ENCODE measurements at places on chromosomes 7 and 10.

DNA sequence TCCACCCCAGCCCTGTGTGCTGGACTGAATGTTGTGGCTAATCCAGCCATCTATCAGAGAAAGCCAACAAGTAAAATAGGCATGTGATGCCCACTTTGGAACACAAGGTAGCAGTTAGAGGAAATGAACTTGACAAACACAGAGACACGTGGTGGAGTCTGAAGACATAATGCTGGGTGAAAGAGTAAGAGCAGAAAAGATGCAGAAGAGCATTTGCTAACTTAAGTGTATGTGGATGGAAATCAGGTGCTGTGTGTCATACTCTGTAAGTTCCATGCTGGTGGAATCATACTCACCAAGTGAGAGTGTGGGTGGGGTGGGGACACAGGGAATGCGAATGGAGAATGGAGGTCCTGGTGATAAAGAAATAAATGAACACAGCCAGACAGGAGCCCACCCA, 22.8 kb downstream of the WDFY4 start:
- DNase-seq = no peak

DNA sequence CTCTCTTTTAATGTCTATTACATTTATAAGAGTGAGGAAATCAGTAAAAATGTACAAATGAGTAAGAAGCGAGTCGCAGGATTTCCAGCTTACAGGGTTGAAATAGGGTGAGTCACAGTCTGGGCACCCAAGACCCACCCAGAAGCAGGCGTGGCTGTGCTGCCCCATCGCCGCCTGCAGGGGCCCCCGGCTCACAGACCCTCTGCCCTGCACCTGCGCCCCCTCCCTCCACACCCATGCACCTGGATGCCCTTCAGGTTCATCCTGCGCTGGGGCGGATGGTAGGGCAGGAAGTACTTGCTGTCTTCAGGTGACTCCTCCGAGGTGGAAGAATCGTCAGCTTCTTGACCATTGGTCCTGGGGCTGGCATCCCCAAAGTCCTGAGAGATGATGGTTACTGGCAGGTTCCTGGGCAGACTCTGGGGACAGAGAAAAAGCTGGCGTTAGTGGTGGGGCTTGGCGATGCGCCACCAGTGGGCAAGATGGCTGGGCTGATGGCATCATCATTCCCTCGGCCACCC, 90.2 kb upstream of the GNA12 start:
- DNase-seq = no peak

DNA sequence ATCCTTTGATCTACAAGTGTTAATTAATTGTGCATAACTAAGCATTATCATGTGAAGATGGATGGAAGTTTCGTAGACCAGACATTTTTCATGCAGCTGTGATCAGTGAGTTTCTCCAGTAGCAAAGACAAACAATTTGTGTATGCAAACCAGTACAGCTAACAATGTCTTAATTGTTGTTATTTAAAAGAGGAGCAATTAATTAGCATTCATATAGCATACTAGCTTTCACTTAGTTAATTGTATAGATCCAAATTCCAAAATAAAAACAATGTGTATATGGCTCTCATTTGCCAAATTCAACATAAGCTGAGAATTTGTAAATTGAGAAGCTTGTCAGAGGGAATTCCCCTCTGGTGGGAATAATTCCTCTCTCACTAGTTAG, 22.6 kb upstream of the PRKCQ start:
- DNase-seq = no peak

DNA sequence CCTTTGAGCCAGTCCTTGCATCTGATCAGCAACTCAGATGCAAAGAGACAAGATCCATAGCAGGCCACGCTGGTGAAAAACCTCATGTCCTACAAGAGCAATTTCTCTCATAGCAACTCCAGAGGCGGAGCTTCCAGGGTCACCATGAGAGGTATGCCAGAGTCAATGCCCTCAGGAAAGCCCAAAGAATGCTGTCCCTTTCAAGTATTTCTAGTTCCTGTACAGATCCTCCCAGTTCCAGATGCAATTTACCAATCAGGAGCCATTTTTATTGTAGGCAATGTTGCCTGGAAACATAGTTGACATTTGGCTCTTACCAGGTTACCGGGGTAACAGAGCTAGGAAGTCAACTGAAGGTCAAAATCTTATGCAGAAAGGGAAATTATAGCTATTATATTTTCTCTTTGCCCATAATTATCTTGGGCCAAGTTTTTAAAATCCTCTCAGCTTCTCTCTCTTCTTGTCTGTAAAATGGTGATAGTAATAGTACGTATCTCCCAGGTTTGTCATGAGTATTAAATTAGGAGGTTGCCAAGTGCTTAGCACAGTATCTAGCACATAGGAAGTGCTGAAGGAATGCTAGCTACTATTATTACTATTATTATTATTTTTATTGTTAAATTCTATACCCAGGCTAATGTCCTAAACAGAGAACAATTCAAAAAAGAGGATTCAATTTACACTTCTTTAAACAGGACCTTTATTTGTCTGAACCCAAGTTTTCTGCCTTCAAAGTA, 46.3 kb upstream of the TM9SF3 start:
- no peak for DNase-seq

GRCh38 chr7:26813432-26813831, 51.0 kb downstream of the SKAP2 start:
- DNase-seq = no peak

- DNase-seq = no peak
Measured at GRCh38 chr10:129114588-129114987, 352.5 kb upstream of the MGMT start.

DNA sequence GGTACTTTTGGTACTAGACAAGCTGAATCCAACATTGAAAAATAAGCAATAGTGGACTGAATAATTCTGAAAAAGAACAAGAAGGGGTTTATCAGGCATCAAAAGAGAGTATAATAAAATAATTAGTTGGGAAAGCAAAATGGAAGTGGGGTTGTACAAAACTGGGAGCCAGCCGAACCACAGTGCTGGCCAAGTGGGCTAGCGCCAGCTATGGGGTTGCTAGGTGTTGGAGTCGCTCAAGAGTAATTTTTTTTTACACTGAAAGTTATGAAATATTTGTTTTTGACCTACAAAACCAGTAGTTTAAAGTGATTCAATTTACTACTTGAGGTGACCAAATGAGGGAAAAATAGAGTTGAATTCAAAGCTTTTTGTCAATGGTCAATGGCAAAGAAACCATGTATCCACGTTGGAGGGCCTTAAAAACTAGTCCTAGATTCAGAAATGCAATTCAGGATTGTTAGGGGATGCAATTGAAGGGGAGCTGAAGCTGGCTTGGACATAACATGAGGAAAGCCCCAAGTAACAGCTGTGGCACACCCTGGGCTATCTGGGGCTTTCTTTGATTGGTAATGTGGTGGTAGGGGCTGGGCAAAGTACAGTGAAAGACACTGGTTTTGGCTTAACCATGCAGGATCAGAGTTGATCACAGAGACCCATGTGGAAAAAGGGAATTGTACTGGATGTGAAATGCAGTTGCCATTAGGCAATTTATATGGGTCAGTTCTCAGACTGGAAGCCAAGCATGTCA, 28.3 kb upstream of the MSMB start:
- DNase-seq = no peak
